T-helper 9 cell (primary cell): ENCODE measurements at places on chromosomes 2 and 18.

DNA sequence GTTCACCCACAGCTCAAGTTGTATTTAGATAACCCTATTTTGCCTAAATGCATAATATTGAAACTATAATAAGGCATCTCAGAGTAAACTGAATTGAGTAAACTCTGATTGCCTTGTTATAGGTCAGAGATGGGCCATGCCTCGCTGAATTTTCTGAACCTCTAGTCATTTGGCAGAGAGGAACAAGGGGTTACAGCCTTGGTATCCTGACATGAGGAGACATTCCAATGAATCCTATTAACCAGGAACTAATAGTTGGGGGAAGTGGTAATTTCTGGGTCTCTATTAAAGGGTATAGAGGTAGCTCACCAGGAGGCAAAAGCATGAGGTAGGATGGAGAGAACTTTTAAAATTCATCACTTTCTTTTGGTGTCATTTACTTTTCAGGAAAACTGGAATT is 227.4 kb upstream of the CHST9 start:
- no peak for DNase-seq

DNA sequence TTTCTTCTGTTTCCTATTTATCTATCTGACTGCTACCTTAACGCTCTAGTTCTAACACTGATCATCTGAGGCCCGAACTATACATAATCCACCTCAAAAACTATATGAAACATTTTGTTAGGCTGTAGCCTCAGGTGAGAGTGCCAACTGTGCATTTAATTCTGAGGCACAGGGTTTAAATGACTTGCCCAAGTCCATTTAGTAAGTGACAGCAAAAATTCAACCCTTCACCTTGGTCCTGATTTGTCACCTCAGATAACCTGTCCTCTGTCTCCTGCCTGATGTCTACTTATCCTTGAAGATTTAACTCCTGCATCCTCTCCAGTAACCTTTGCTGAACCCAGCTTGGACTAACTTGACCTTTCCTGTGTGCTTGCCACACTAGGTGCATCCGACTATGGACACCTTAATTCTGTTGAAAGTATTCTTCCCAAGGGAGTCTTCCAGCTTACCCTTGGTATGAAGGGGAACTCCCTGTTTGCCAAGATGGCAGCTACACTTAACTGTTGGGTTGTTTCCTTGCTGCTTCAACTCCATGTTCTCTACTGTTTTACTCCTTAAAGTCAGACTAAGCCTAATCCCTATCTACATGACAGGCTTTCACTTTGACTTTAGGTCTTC is 23.5 kb downstream of the CD302 start:
- no peak for DNase-seq

DNA sequence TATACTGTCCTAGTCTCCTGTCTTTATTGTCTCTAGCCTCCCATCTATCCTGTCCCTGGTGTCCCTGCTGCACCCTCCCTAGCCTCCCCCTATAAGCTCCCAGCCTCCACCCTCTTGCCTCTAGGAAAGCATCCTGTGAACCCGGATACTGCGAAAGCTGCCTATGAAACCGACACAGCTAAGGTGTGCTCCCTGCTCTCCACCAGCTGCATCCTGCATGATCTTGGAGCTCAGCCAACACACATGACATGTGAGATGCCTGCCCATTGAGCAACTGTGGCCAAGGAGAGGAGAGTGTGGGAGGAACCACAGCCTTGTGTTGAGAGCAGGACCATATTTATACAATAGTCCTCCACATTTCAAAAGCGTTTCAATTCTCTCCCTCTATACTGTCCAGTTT is 187.1 kb downstream of the ZBTB7C start:
- peak; percentile 11 for DNase-seq

DNA sequence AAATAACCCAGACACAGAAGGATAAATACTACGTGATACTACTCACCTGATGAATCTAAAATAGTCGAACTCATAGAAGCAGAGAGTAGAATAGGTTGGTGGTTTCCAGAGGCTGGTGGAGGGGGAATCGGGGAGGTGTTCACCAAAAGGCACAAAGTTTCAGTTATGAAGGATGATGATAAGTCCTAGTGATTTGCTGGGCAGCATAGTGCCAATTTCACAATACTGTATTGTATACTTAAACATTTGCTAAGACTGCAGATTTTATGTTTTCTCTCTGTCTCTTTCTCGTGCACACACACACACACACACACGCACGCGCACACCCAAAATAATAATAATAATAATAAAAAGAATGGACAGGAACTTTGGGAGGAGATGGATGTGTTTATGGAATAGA is 220.3 kb upstream of the EPAS1 start:
- DNase-seq: no peak

DNA sequence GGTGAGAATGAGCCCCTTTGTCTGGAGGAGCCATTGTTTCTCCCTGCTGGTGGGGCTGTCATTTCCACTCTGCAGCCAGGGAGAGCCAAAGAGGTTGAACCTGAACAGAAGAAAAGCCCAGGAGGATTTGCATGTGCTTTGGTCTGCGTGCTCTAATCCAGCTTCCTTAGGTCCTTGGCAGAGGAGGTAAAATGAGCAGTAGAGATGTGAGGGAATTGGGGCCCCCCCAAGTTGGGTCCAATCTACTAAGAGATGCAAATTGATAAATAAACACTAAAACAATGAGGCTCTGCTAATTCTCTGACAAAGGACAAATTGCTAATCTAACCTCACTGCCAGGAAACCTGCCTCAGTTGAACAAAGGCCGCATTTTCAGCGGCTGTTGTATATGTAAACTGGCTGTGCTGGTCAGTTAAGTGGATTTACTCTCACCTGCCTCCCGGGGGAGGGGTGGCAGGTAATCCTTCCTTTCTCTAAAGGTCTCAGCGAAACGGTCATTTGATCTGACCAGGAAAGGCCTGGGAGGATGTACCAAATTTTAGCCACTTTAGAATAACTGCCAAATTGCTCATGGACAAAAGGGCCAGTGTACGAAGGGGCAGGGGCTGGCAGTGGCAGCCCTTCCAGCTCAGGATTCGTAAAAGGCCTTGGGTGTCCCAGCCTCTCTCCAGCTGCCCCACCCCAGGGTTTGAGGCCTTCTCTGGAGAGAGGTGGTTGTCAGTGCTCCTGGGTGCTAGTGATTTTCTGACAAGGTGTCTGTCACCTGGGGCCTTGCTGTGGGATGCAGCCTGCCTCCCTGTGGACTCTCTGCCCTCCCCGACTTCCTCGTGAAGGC is 193.6 kb downstream of the MIB1 start:
- no peak for DNase-seq

GRCh38 chr2:152571048-152571766 is 146.1 kb downstream of the PRPF40A start:
- DNase-seq: no peak

DNA sequence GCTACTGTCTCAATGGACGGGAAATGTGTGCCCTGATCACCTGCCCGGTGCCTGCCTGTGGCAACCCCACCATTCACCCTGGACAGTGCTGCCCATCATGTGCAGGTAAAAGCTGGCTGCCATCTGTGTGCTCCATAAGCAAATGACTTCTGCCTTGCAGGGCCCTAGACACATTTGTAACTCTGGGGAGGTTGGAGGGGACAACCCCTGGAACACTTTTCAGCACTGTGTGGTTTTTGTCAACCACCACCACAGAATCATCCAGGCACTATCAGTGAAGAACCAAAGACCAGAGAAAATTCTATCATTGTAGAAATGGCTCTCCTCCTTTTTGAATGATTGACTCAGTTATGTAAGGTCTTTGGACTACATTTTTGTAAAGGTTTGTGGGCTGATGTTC is 84.3 kb downstream of the FEZ2 start:
- no peak for DNase-seq

GRCh38 chr2:5697562-5697961 is 5.4 kb downstream of the SOX11 start:
- DNase-seq: no peak

GRCh38 chr18:68940039-68940438 is 142.2 kb downstream of the CCDC102B start:
- DNase-seq: no peak

DNA sequence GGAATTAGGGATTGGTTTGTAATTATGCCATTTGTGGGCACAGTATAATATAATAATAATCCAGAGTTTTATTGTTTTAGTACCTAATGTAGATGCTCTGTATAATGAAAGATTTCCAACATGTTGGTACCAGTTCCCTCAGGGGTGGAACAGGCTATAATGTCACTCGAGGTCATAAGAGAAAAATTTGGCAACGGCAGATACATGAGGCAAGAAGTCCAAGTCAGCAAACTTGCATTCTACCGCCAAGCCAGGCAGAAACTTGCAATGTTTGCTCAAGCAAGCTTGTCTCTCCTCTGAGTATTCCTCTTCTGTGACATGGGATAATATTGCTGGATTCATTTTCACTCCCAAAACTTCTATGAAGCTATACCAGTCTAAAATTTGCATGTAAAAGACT is 520.0 kb upstream of the SALL3 start:
- no peak for DNase-seq
